ENCODE measurements at places on chromosomes 2 and 18.

- peak; percentile 80 for ATAC-seq
Measured at GRCh38 chr2:27809761-27810241, 38.3 kb downstream of the MRPL33 start.

- ATAC-seq, result no peak
Measured at GRCh38 chr2:145760781-145761649, 1241.1 kb upstream of the ZEB2 start.

DNA sequence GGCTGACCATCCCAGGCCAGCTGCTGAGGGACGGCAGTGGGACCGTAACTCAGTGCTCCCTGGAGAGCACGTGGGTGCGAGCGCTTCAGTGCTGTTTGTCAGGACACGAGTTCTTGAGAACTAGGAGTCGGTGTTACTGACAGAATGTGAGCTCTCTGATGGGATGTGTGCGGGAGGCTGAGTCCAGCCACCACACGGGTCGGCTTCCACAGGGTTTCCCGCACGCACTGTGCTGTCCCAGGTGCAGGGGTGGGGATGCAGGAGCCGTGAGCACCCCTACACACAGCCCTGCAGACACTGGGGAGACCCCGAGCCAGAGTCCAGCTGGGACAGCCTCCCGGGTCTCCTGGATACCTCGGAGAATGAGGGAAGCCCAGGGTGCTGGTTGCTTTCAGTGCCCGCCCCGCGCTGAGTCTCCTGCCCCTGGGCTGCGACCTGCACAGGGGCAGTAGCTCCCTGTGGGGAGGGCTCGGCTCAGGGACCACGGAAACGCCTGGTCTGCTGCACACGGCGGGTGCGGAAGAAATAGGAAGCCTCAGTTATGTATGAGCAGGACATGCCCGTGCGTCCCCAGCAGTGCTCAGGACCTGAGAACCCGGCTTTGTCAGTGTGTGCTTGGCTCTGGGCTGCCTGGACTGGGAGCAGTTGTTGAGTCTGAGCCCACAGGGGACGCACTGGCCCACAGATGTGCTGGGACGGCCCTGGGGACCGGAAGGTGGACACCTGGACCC lies 71.2 kb downstream of the KCNG2 start:
- no peak for ATAC-seq

- no peak for ATAC-seq
Measured at GRCh38 chr18:68475883-68476282, 239.0 kb downstream of the TMX3 start.

DNA sequence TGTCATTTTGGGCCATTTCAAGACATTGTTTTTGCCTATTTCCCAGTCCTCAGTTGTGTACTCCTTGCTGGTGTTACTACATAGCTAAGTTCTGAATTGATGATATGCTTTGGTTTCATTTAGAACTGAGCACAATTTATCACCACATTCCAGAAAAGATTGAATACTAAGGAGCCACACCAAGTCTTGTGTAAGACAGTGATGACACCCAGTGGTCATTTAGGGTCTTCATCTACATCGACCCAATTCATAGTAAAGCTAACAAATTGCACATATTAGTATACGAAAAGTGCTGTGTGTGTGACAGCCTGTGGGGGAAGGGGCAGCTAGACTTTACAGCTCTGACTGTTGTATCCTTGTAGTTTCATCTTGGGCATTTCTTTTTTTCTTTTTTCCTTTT lies 10.9 kb upstream of the DLX2 start:
- no peak for ATAC-seq

- ATAC-seq, result no peak
Measured at GRCh38 chr2:128984081-128984480, 665.4 kb upstream of the HS6ST1 start.

GRCh38 chr2:100262555-100263320 lies 59.6 kb downstream of the LONRF2 start:
- no peak for ATAC-seq

GRCh38 chr18:9890196-9890595 lies 4.4 kb downstream of the TXNDC2 start:
- no peak for ATAC-seq

DNA sequence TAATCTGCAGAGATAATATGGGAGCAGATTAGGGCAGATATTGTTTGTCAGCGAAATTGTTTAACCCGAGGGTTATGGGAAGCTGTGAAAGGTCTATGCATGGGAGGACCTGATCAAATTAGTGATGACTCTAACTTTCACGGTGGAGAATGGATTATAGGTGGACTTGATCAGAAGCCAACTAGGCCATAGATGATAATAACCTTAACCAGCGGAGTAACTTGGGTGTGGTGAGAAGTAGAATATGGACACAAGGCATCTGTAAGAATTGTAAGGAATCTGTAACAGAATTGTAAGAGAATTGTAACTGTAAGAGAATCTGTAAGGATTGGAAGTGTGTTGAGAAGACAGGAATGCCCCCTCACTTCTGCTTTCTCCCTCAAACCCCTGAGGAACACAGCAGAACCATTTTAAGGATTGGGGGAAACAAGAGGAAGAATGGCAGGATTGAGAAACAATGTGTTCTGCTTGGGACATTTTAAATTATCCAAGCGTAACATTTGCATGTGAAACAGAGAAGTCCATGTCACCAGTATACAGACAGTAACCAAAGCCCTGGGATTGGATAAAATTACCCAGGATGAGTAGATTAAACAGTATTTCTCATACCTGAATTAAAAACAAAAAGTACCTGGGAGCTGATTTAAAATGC lies 14.9 kb upstream of the SLC39A10 start:
- no peak for ATAC-seq

DNA sequence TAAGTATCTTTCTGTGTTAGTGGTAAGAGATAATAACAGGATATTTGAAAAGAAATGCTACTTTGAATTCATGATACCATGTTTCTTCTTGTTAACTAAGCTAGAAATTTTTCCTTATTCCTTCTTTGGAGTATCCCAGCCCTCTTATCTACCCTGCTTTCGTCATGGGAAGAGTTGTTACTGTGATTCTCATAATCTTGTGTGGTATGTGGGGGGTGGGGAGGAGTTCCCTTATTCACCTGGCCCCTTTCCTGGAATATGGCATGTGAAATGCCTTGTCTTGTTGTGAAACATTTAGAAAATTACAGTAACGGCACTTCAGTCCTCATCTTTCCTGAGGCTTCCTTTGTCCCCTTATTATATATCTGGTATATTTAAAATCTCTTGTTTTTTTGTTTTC lies 129.9 kb downstream of the NCOA1 start:
- ATAC-seq, result no peak

DNA sequence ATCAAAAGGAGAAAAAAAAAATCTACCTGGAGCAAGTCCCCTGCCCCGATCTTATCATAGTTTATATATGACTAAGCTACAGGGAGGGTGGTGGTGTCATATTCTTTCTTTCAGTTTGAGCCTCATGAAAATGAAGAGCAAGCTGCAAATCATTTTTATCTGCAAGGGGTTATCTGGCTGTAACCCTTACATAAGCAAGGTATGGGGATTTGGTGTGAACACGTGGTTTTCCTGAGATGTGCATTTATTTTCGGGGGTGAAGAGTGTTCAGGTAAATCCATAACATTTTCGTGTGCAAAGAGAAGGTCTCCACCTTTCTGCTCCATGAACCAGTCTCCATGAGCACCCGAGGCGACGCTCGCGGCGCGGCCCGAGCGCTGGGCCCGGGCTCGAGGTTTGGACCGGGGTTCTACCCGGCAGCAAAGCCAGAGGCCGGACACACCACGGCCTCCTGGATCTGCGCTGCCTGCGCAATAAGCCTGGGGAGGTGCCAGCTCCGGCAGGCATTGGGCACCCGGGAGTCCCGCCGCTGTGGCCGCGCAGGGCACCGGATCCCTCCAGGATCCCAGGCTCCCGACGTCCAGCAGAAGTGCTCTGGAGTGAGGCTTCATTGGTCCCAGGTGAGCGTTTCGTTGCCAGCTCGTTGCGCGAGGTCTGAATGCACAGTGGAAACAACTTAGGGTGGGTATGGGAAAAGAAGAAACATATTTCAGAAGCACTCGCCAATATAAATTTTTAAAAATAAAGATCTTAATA lies 36.1 kb upstream of the GPD2 start:
- peak; percentile 78 for ATAC-seq

GRCh38 chr2:231479455-231479854 lies 15.2 kb upstream of the NCL start:
- no peak for ATAC-seq

DNA sequence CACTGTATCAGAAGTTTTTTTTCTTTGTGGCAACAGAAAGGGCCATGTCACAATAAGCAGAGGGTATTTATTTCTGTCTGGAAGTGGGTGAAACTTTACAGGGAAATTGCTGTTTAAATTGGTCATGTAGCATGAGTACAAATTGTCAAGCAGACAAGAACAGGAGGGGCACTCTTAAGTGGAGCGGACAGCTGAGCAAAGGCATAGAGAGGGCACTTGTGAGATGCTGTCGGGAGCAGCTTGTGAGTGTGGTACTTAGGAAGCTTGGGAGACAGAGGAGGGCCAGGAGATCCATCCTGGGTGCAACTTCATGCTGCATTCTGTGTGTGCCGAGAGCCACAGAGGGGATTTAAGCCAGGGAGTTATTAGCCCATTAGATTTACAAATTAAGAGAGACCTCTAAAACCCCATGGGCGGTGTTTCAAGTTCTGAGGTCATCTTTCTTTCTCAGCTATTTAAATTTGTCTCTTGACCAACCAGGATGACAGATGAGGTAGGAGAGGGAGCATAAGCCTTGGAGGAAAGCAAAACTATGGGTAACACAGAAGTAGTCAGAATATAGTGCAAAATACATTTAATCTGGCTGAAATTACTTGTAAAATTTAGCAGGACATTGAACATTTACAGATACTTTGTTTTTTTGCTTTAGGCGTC lies 30.4 kb downstream of the INPP4A start:
- no peak for ATAC-seq

DNA sequence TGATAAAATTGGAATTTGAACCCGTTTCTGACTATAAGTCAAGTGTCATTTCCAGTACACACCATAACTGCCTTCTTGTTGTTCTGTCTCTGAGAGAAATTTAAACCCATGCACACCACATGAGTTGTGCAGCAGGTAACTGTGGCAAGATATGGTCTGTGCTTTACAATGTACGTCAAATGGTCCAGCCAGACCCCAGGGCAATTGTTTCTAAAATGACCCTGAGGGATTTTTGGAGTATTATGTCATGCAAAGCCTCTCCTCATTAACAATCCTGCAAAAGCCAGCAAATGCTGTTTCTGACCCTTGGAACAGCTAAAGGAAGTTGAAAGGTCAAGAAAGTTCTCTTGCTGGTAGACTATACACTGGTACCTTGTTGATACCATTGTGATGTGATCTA lies 47.7 kb upstream of the WIPF1 start:
- no peak for ATAC-seq

GRCh38 chr2:207885010-207885409 lies 115.3 kb upstream of the FZD5 start:
- ATAC-seq, result no peak

GRCh38 chr2:120579916-120580685 lies 155.6 kb upstream of the GLI2 start:
- ATAC-seq, result no peak

- no peak for ATAC-seq
Measured at GRCh38 chr2:205386109-205386508, 296.2 kb upstream of the NRP2 start.

GRCh38 chr2:85812094-85812735 lies 58.4 kb downstream of the ATOH8 start:
- no peak for ATAC-seq

- no peak for ATAC-seq
Measured at GRCh38 chr2:217279556-217279955, 419.7 kb upstream of the TNP1 start.

GRCh38 chr18:35118641-35119040 lies 77.4 kb downstream of the MAPRE2 start:
- ATAC-seq, result no peak

- no peak for ATAC-seq
Measured at GRCh38 chr2:150472511-150472899, 15.0 kb downstream of the RND3 start.

GRCh38 chr18:13713455-13714055 lies 12.8 kb downstream of the FAM210A start:
- ATAC-seq, result no peak

DNA sequence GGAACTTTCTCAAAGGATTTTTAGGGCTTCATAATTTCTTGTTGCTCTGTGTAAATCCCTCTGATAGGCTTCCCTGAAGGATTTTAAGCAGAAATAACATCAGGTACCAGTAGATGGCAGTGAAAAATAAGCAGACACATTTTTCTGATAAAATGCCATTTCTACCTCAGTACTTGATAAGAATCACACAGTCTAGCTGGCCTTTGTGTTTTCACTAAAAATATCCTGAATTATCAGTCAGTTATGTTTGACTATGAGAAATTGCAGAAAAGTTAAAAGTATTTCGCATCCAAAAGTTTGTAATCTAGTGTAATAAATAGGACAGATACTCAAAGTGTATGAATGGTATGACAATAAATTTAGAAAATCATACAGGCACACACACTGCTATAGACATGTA lies 68.7 kb downstream of the DNAJC10 start:
- ATAC-seq, result no peak

- ATAC-seq, result peak; percentile 30
Measured at GRCh38 chr2:100427627-100428258, 10.3 kb upstream of the CHST10 start.

- ATAC-seq, result no peak
Measured at GRCh38 chr2:219009294-219009693, 16.1 kb upstream of the CRYBA2 start.

- ATAC-seq, result no peak
Measured at GRCh38 chr2:120542911-120543527, 192.6 kb upstream of the GLI2 start.

DNA sequence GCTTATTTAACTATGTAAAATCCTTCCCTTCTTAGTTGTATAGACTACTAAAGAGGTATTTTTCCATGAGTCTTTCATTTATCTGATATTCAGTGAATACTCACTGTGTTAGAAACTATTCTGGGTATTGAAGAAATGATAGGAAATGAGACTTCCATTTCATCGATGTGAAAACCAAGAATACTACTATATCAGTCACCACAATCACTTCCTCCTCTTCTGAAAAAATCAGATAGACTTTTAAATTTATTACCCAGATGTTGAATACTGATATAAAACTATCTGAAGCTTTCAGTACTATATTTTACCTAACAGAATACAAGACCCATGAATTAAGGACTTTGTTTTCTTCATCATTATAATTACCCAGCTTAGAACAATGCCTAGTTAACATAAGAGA lies 1801.1 kb upstream of the CELF4 start:
- ATAC-seq, result no peak

DNA sequence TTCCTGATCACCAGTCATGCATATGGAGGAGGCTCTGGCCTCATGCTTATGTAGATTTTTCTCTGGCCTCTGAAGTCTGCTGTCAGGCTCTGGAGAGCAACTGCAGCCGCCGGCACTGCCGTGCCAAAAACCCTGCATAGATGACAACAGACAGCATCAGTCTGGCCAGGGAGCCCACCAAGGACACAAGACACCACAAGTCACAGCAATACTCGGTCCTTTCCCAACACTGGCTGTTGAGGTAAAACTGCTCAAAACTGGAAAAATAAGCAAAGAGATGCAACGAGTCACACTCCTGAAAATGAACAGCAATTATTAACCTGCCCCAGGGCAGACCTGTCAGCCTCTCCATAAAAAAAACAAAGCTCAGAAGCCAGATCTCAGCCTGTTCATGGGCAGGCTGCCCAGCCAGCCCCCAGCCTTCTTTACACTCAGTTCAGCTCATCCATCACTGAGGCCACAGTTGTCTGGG lies 186.0 kb upstream of the RAB6C start:
- ATAC-seq, result no peak

- ATAC-seq, result peak; percentile 90
Measured at GRCh38 chr2:98731041-98731893, at the start of gene MGAT4A. Gene MGAT4A, minus strand, starts transcription at chr2:98731132. Its CDS starts 4,800 bp downstream, at chr2:98726332.

GRCh38 chr2:192615105-192615504 lies 420.4 kb upstream of the TMEFF2 start:
- no peak for ATAC-seq

All from activated CD4-positive, CD25-positive, alpha-beta regulatory T cell treated with anti-CD3 and anti-CD28 coated beads, Interleukin-2, amount 50 U/mL, for 24 hours (primary cell).